ENCODE measurements at places on chromosomes 6 and 20.

DNA sequence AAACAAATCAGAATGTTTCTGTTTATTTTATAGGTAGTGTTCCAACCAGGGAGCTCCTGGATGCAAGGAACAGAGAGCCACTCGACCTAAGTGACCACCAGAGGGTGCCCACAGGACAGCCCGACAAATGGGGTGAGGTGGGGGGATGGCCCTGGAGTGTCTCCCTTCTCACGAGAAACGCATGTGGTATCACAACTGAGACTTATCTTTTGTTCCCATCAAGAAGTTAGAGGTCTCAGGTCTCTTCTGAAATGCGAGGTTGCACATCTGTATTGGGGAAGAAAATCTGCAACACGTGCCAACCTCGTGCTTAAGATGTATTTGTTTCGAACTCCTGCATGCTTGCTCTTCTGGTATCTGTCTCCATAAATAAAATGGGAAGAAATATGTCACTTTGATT is 104.0 kb downstream of the ISM1 start:
- no peak for DNase-seq

- DNase-seq, result no peak
Observed at GRCh38 chr20:44219170-44219730, 8.7 kb upstream of the OSER1 start.

DNA sequence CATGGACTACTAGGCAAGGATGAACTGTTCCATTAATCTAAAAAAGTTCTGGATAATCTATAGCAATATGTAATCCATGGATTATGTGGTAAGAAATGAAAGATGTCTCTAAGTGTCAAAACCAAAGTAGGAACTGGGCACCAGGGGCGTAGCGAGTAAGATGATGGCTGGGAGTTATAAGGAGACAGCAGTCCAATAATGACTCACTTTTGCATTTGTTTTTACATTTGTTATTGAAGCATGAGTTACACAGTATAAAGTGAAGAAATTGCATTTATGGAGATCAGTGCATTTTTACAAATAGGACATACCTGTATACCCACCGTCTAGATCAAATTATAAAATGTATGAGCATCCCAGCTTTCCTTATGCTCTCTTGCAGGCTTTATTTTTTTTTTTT is 878.5 kb upstream of the MAP3K7 start:
- DNase-seq, result no peak

DNA sequence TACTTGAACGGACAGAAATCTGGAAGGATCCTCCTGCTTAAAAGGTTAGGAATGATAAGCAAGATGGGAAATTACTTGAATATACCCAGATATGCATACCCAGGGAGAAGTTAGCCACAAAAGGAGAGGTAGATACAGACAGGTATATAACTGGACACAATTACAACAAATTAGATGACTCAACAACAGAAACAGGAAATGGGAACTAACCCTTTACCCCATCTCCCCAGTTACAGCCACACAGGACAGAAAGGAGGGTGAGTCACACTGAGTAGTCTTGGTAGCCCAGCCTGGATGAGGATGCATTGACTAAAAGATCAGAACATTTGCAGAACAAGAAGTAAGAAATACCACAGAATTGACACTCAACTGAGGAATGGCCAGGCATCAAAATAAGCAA is 61.2 kb downstream of the C6orf52 start:
- DNase-seq, result no peak

- DNase-seq, result no peak
Observed at GRCh38 chr6:56458324-56458884, 184.3 kb downstream of the DST start.

All from left renal cortex interstitium (tissue), 4 donors.